Kidney (tissue), 22 donors: ENCODE measurements at places on chromosomes 7 and 10. TPM values are rescaled to one million over a fixed set of nuclear protein-coding genes. Genes with fewer than 3 reads are reported as not detected.

- H3K36me3 ChIP-seq = no peaks in the 10 kb centered on the region
- H3K27me3 ChIP-seq = no peaks in the 10 kb centered on the region
- no peaks in the 10 kb centered on the region for H3K4me1 ChIP-seq
- no peak overlapping the region for H3K27ac ChIP-seq
Measured at GRCh38 chr7:15446722-15447121, 115.1 kb downstream of the AGMO start.

DNA sequence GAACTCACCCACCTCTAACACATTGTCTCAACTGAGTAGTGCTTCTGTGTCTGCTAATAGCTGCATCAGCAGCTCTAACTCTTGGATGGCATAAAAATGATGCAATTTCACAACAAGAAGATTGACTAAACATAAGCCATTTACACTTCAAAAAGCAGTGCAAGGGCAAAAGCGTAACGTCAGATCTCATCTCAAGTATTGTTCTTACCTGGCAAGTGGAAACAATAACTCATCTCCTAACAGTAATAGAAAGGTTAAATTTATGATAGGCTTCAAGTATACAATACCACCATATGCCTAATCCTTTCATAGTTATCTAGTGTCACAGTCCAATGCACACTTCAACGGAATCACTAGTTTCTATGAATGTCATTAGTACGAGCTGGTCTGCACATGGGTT is 14.8 kb downstream of the TPK1 start:
- H3K4me1 ChIP-seq = no peaks in the 10 kb centered on the region
- no peak overlapping the region for H3K4me3 ChIP-seq
- no peaks in the 10 kb centered on the region for H3K27me3 ChIP-seq
- H3K36me3 ChIP-seq = no peaks in the 10 kb centered on the region
- no peak overlapping the region for H3K27ac ChIP-seq
- DNase-seq = no peak

DNA sequence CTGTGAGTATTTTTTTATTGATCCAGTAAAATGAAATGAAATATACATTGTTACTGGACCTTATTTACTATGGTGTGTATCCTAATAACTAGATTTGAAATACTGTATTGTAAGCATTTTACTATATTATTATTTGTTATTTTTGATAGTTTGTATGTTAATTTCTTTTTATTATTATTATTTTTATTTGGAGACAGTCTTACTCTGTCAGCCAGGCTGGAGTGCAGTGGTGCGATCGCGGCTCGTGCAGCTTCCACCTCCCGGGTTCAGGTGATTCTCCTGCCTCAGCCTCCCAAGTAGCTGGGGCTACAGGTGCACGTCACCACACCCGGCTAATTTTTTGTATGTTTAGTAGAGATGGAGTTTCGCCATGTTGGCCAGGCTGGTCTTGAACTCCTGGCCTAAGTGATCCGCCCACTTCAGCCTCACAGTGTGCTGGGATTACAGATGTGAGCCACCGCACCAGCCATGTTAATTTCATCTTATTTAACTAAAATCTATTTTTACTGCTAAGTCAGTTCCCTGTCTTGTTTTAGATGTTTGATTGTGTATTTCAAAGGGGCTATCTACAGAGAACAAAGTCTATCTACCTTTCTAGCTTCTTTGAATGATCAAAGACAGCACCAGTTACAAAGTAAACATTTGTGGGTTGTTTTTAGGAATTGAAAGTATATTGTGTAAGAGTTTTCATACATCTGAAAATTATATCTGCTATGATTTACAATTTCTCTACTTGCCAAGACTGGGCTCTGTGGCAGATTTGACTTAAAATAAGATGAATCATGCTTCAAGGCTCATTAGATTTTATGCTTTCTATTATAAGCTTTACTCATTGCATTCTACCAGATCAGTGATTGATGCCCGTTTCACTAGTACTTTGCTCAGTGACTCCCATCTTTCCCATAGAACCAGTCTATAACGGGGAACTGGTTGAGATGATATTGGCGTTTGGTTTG is 41.6 kb downstream of the CDC123 start:
- H3K4me3 ChIP-seq = no peak overlapping the region
- H3K4me1 ChIP-seq = no peaks in the 10 kb centered on the region
- peaks cover 6% of the 10 kb centered on the region for H3K36me3 ChIP-seq
- H3K27ac ChIP-seq = no peak overlapping the region

DNA sequence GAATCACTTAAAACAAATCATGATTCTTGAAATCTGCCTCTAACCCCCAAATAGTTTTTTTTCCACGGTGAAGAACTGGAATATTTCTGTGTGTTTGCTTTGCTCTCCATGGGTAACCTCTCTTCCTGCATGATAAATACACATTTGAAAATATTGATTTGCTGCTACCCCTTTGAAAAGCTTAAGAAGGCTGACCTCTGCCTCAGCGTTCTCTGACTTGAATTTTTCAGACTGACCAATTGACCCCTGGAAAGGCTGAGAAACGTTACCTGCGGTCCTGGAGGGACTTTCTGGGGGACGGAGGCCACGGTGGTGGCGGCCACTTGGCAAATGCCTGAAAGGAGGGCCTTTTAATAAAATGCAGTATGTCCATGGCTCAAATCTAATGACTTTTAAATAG is 520.2 kb downstream of the LRMDA start:
- no peak overlapping the region for H3K27ac ChIP-seq
- H3K4me1 ChIP-seq = no peaks in the 10 kb centered on the region
- H3K4me3 ChIP-seq = no peak overlapping the region
- no peaks in the 10 kb centered on the region for H3K36me3 ChIP-seq
- H3K27me3 ChIP-seq = no peaks in the 10 kb centered on the region

Gene CDK14
- 33.9 TPM for total RNA-seq

Gene ACSM6
- total RNA-seq = not detected
